Cerebellar cortex (tissue), 1 donor: ENCODE measurements at places on chromosomes 13 and 19.

GRCh38 chr19:44752816-44753625 lies 4.5 kb downstream of the BCL3 start:
- DNase-seq: no peak

DNA sequence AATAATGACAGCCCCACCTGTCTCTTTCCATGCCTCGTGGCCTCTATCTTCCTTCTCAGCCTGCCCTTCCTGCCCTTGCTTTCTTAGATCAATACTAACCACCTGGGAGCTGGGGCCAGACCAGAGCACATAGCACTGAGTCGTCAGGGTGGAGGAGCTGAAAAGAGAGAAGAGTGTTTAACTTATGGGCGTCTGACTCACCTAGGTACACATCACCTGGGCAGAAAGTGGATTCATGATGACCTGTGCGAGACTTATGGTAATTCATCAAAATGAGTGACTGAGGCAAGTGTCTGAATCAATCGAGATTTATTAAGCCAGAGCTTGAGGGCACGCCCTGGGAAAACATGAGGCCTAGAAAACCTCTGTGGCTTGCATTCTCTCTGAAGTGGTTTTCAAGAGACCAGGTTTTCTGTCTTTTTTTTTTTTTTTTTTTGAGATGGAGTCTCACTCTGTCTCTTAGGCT lies 19.2 kb downstream of the CEACAM6 start:
- no peak for DNase-seq

- DNase-seq: no peak
Observed at GRCh38 chr19:10361569-10362011, 18.8 kb downstream of the TYK2 start.

DNA sequence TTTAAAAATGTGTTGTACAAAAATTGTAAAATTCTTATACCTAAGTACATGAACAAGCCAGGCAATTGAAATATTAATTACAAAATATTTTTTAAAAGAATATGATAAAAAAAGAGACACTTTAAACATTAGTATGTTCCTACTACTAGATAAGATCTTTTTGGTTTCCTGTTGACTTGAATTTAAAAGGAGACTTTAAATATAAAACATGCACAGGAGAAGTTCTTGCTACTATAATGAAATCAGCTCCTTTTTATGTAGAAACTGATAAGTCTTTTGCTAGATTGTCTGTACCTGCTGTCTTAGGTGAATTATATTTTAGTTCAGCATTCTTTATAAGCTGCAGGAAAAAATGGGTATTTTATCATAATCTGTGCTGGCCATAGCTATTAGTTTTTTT lies 140.2 kb downstream of the TNFSF13B start:
- DNase-seq: no peak

- DNase-seq: no peak
Observed at GRCh38 chr13:39599012-39599411, 4.0 kb downstream of the LHFPL6 start.

DNA sequence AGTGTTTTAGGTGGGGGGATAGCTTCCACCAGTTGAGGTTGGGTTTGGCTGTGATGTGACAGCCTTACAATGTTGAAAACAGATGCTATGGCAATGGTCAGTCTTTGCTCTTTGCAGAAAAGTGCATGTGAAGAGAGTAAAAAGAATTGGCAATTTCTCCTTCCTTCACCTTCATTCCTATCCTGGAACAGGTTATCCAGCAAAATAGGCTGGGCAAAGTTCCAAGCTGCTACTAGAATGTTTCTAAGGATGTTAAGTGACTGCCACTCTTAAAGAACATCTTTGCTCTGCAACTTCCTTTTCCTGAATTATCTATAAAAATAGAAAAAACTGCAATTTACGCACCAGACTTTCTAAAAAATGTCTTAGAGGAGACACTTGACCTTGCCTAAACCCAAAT lies 50.1 kb upstream of the MYCBP2 start:
- peak; percentile 23 for DNase-seq

DNA sequence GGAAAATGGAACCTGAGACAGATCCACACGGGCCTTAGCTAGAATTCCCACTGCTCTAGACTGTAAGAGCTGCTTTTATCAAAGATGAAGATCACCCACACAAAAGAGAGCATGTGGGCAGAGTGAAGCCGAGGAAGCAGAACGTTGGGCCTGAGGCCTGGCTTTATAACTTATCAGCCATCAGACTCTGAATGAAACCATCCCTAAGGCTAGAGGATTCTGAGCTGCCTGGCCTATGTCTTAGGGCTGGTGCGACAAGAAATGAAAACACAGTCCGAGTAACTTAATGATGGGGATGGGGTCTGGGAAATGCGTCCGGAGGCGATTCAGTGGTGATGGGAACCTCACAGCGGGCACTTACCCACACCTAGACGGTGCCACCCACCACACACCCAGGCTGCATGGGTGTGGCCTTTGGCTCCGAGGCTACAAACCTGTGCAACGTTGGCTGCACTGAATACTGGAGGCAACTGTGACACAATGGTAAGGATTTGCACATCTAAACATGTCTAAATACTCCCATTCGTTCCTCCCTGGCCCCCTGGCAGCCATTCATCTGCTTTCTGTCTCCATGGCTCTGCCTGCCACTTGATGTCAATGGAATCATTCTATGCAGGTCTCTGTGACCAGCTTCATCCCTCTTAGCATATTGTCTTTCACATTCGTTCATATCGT lies 62.0 kb downstream of the SLC15A1 start:
- DNase-seq: no peak

DNA sequence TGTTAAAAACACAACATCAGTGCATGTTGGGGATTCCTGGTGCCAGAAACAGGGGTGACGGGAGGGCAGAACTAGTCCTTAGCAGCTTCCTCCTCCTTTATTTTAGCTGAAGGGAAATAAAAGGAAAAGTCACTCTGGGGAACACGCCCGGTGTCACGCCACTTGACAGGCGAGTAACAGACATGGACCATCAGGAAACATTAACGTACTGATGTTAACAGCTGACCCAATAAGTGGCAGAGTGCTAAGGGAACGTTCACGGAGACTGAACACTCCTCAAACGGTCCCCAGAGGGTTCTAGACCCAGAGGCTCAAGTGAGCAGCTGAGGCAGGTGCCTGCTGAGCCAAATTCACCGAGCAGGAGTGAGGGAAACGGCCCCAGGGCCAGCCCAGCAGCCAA lies 13.9 kb upstream of the EIF3G start:
- DNase-seq: no peak

GRCh38 chr19:23436318-23436717 lies 41.0 kb upstream of the ZNF91 start:
- DNase-seq: no peak

GRCh38 chr19:56189785-56190184 lies 7.8 kb downstream of the ZSCAN5B start:
- DNase-seq: no peak

DNA sequence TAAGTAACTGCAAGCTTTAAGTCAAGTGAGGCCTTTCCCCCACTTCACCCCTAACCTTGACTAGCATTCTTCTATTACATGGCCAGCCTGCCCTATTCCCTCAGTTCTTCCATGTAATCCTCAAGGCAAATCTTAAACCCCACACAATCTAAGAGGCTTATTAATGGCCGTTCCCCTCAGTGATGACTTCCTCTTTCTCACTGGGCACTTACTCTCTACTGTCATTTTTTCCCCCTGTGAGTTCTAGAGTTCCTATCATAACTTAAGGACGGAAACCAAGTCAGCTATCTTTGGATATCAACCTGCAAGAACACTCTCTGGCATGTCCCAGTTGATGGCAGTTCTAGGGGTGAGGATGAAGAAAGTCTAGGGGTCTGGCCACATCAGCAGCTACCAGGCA lies 131.2 kb downstream of the DCLK1 start:
- no peak for DNase-seq

DNA sequence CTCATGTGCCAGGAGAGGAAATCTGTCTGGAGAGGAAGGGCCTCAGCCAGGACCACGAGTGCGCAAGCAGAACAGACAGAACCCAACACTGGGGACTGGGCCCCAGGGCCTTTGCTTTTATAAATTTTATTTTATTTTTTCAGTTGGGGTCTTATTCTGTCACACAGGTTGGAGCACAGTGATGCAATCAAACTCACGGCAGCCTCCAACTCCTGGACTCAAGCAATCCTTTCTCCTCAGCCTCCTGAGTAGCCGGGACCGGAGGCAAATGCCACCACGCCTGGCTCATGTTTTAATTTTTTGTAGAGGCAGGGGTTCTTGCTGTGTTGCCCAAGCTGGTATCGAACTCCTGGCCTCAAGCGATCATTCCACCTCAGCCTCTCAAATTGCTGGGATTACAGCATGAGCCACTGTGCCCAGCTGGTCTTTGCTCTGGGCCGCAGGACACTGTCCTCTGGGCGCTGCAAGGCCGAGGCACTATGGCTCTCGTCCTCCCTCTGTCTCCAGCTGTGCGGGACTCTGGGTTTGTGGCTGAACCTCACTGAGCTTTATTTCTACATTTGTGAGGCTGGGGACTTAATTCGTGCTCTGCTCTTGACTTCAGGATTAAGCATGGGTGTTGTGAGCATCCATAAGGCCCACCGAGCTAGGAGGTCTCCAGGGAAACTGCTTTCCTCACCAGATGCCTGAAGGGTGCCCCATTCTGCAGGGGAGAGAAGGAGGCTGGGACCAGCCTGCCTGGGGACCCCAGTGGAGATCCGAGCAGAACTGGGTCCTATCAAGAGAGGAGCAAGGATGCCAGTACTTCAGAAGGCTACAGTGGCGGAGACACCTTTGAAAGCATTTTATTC lies 144.2 kb upstream of the VSTM2B start:
- no peak for DNase-seq

DNA sequence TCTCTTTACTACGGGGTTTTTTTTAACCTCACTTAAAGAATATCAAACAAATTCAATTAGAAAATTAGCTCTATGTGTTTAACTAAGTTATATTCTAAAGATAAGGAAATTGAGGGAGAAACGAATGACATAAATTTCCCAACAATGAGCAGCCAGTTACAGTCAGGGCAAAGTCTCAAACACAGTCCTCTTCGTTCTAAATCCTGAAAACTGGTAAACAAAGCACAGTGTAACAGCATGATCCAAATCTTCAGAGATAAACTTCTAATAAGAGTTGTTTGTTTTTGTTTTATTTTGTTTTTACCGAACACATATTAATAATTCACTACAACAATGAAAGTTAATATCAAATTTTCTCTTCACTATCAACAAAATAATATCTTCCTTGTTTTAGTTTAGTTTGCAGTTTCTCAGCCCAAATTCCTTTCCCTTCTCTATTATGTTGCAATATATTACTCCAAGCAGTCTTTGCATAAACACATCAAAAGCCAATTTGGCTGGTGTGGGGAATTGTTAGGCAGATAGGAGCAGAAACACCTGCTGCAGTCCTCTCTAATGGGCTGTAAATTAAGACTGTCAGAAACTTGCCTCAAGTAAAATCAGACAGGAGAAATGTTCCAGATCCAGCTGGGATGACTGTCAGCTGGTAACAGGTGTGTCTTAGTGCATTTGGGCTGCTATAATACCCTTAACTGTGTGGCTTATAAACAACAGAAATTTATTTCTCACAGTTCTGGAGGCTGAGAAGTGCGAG lies 106.5 kb upstream of the SGCG start:
- DNase-seq: no peak

DNA sequence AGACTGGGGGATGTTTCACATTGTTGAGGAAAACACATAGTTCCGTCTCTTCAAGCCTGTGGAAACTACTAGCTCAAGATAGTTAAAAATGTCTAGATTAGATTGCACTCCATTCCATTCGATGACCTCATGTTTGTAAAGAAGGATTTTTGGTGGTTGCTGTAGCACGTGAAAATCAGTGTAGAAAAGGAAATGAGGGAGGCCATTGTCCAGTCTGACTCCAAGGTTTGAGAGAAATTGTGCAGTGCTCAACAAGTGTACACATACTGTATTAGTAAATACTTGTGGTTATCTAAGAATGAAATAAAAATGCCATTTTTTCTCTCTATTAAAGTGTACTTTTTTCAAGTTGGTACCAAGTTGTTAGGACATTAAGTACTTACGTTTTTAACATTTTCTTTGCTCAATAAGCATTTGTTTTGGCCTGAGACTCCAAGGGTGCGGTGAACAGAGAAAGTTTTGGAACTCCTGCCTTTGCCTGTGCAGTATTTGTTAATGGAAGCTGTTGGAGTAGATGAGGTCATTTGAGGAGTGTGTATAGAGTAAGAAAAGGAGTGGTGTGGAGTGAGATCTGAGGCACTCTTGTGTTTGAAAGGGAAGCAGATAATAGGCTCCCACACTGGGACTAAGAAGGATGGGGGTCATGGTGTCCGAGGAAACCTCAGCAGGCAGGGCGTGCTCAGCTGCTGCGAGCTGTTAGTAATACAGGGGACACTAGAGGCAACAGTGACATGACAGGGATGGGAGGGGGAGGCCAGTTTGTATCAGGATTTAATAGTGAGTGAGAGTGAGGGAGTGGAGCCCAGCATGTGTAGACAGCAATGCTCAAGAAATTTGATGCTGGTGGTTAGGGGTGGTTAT lies 4.4 kb downstream of the WASF3 start:
- no peak for DNase-seq

DNA sequence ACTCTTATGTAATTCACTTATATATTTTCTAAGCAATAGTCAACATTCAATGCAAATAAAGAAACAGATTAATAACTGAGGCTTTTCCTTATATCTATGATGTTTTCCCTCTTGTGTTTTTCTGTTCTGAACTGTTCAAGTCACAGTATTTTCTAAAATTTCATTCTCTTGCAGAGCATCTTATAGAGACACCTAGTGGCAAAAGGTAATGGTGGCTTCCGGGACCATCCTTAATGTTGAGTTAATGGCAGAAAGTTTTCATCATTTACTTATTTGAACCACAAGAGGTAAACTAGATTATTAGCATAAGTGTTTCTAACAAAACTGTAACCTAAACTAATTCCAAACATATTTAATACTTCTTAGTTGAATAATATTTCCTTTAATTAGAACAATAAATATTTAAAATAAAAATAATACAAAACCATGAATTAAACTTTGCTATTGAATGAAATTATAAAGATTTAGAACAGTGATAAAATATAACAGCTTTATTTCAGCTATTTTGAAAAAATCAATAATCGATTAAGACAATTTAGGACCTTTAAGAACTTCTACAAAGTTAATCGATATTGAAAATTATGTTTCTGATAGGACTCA lies 1.7 kb upstream of the SLITRK5 start:
- peak; percentile 70 for DNase-seq
